ENCODE measurements at places on chromosomes 5 and 9.

DNA sequence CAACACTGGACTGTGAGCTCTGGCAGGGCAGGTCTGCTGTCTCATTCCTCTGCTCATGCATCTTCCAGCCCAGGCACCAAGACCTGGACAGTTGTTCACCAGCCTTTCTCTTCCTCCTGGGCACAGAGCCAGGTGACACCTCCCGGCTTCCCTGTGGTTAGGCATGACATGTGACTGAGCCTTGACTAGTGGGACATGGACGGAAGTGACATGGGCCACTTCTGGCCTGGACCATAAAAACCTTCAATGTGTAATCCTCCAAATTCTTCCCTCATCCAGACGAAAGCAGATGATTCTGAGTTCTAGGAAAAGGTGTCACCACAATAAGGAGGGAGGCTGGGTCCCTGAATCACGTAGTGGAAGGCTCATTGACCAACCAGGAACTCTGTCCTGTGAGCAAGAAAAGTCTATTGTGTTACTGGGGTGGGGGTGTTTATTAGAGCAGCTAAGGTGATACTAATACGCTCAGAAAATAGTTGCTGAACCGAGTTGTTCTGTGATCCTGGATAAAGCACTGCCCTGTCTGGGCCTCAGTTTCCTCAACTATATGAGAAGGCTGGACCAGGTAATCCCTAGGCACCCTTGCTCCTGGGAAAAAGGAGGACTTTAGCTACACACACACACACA, 26.6 kb upstream of the CRB2 start:
- DNase-seq, result no peak

- no peak for DNase-seq
These were observed 428.7 kb downstream of the ISL1 start for GRCh38 chr5:51811883-51812471.

- DNase-seq, result no peak
These were observed 110.3 kb upstream of the PTCH1 start for GRCh38 chr9:95626885-95627558.

- DNase-seq, result no peak
These were observed 17.8 kb upstream of the CCNJL start for GRCh38 chr5:160330212-160330611.

GRCh38 chr9:113580041-113580953, 116.8 kb downstream of the RGS3 start:
- DNase-seq, result no peak

DNA sequence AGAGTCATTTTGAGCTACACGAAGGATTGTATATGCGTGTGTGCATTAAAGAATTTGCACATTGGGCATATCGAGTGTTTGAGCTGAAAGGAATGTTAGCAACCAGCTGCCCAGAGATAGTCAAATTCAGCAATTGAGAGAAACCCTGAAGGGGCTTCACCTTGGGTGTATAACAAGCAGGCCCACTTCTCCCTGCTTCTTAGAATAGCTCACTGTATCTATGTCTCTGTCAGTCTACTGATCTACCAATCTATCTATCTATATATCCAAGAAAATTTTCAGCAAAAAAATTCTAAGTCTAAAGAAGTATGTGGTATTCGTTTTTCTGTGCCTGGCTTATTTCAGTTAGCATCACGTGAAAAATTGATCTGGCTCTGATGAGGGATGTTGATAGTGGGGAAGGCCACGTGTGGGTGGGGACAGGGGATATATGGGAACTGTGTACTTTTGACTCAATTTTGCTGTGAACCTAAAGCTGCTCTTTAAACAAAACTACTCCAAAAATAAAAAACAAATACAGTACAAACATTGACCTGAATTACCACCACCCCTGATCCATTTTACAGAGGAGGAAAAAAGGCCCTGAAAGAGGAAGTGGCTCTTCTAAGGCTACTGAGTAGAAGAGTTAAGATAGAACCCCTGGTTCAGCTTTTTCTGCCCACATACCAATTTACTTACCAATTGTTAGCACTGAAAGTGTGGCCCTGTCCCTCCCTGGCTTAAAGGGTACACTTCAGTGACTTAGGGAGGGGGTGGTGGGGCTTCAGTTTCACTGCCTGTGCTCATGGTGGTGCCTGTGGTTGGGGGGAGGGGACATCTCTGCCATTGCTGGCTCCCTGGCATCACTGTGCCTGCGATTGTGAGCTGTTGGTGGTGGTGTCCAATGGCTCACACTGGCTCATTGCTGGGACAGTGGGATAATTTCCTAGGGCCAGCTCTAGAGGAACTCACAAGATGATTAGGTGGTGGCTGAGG, 141.8 kb downstream of the DOCK2 start:
- DNase-seq, result no peak

DNA sequence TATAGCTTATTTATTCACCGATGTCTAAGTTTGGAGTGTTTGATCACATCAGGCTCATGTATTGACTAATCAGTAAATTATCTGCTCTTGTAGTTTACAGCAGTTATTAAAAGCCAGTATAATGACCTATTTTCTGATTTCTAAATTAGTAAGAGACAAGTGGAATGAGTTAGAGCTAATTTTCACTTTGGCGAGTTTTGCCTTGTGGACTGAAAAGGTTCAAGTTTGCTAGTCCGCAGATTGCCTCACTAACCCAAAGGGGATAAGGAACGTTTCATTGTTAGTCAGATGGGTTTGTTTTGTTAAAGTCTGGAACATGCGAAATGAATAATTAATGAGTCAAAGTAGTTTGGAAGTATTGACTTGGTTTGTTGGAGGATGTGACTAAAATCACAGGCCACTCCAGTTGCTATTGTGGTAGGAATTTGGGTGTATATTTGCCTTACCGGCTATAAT, 40.1 kb downstream of the SMARCA2 start:
- no peak for DNase-seq

GRCh38 chr5:129410488-129410887, 49.6 kb upstream of the ADAMTS19 start:
- DNase-seq, result no peak

GRCh38 chr9:90014421-90014820, 409.6 kb downstream of the GADD45G start:
- no peak for DNase-seq

- DNase-seq, result no peak
These were observed at the start of gene PCDHB11 for GRCh38 chr5:141199359-141200235. PCDHB11 (plus strand) TSS chr5:141199627; CDS start chr5:141199775, 148 bp downstream.

DNA sequence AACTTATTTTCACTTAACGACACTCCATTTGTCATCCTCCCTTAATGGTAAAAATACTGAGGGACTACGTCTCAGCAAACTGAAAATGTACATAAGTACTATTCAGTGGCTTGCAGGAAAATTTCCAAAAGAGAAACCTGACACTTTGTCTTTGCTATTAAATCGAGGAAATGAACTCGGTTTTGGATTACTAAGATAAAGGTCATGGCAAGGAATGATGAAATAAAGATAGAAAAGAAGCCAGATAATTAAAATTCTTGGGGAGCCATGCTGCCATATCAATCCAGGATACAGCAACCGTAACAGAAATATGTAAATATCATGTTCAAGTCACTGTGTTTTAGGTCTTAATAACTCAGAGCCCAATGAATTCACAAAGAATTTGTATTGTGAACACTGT, 647.8 kb downstream of the CDH9 start:
- DNase-seq, result no peak

DNA sequence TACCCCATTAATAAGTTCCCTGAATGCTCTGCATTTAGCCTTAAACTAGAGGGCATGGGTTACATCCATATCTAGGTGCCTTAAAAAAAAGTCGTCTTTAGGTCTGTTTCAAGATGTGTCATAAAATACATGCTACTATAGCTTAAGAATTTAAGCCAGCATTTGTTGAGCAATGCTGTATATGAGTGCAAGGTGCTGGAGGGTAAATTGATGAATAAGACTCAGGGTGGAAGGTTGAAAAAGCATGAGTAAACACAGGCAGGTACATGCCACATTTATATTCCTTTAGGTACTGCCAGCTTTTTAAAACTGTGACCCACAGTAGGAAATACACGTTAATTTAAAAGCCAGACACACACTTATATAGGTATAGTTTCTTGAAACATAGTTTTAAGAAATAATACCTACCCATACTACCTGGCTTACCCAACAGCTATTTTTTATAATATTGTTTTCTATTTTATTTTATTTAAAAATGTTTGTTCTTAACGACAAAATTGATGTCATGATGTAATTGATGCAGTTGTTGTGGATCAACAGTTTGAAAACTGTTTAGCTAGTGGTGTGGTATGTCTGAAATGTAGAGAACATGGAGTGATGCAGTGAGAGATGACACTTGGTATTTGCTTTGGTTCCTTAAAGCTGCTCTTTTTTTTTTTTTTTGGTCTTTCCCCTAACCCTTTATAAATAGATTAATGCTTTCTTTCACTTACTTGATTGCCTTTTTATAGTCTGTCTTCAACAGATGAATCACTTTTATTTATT, 3.9 kb downstream of the HMGCR start:
- no peak for DNase-seq

- DNase-seq, result no peak
These were observed 880 bp upstream of the PTPDC1 start for GRCh38 chr9:94083384-94083783.

DNA sequence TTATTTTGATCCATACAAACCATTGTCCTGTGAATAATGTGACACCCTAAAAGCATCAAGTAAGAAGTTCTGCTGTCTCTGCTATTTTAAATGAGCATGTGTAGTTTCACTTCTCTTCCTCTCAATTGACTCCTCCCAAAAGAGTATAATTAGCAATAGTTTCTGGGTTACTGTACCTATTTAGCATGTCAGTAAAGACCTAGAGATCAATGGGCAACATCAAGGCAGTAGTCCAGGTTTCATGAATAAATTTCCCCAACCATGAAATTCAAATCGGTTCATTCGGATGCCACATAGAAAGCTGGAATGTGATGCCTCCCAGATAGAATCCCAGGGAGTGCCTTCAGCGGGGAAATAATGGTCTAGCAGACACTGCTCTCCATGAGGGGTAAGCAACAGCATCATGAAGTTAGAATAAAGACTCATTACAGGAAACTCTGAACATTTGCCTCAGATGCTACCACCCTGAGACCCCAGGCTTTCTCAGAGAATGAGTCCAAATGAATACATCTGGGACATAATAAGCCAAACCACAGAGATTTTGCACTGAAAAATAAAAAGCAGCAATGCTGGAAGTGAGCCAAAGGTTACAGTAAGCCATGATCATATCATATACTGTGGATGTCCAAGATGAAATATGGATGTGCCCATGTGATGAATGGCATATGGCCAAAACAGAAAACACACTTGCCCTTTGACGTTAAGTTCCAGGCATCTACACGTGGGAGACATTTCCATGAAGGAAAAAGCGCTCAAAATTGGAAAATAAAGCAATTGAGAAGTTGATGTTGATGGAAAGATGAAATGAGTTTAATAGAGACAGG, 1107.0 kb upstream of the SEMA6A start:
- no peak for DNase-seq

GRCh38 chr9:86036555-86036954, 62.8 kb downstream of the GOLM1 start:
- no peak for DNase-seq

DNA sequence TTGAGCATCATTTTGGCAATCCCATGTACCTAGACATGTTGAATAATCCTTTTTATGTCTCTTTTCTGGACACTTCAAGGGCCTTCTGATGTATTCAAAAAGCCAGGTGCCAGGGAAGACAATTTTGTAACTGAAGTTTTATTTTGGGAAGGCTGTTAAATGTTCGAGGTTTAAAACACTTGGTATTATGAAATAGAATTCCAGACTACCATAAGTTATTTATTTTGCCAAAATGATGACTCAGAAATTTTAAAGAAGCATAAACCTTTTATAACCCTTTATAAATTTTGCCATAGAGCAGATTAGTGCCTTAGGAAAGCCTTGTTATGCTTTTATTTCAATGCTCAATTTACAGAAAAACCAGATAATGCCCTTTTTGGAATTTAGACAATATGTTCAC, 30.3 kb upstream of the UHRF2 start:
- no peak for DNase-seq

DNA sequence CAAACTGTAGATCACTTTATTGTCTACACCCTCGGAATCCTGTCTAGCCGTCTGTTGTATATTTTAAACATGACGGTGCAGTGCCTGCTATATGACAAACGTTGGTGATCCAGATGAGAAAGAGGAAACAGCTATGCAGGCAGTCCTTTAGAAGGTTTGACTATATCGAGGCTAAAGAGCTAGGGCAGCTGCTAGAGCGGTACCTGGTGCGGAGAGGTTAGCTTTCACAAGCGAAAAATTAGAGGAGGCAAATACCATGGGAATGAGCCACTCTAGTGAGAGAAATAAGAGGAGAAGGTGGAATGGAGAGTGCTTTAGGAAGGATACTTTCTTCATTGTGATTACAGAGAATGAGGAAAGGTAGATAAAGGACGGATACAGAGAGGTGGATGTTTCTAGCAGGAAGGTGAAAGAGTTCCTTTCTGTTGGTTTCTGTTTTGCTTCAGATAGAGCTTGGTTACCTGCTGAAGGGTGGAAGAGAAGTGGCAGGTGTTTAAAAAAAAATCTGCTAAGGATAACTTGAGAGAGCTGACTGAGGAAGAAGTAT, 959 bp upstream of the FBXL17 start:
- DNase-seq, result no peak

- DNase-seq, result no peak
These were observed 1943.3 kb downstream of the MAT2B start for GRCh38 chr5:165448753-165449152.

- DNase-seq, result no peak
These were observed 164.8 kb downstream of the HSD17B3 start for GRCh38 chr9:96136992-96137670.

- DNase-seq, result no peak
These were observed 229.1 kb downstream of the SEC61B start for GRCh38 chr9:99451112-99451606.
